ENCODE measurements at places on chromosomes 3 and 15. TPM values are rescaled to one million over a fixed set of nuclear protein-coding genes. Genes with fewer than 3 reads are reported as not detected.

Gene LSAMP
- total RNA-seq: not detected

GRCh38 chr15:48397841-48398240 is 66.6 kb downstream of the DUT start:
- DNase-seq: no peak

GRCh38 chr15:63020128-63020527 is 22.4 kb upstream of the TPM1 start:
- DNase-seq: no peak

GRCh38 chr3:9673082-9673481 is 23.8 kb downstream of the MTMR14 start:
- no peak for DNase-seq

DNA sequence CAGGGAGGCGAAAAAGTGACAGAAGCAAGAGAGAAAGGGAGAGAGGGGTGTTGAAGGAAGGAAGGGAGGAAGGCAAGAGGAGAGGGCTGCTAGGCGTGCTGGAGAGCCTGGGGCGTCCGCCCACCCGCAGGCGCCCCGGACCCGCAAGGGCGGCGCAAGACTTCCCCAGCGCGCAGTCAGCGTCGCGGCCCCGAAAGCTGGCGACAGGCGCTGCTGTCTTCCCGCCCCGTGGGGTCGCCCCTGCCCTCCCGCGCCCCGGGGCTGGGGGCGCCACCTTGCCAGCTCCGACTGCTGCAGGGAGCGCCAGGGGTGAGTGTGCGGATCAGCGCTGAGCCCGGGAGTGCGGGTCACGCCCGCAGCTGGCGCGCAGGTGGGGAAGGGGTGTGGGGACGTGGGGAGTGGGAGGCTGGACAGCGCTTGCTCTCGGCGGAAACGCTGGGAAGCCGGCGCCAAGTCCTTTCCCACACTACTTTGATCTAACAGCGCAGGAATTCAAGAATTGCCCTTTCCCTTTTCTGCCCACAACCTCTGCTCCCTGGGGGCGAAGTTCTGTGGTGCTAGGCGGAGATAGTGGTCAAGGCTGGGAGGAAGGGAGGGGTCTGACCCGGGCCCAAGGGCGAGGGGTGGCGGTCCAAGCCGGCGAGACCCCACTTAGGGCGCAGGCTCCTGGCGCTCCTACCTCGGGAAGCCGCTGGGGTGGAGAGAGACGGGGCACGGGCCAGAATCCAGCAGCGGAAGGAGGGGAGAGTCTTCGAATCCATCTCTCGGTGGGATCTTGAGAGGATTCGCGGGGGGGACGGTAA is 266.1 kb downstream of the CGGBP1 start:
- no peak for DNase-seq

- no peak for DNase-seq
These were observed 24.4 kb downstream of the AVEN start for GRCh38 chr15:34014556-34014955.

GRCh38 chr3:49120096-49120437 is 556 bp downstream of the USP19 start:
- no peak for DNase-seq

Gene TMEM207
- total RNA-seq: not detected

Gene SLITRK3
- total RNA-seq: not detected

Measured in PC-9 (cell line).